ENCODE measurements at places on chromosomes 2 and 18.
A peak's percentile ranks its signal among the peaks of the same experiment; 100 is the strongest.

GRCh38 chr2:220748875-220749479 lies 823.1 kb downstream of the EPHA4 start:
- DNase-seq, result no peak

- DNase-seq, result no peak
Measured at GRCh38 chr2:96409081-96409819, 73.7 kb downstream of the NCAPH start.

DNA sequence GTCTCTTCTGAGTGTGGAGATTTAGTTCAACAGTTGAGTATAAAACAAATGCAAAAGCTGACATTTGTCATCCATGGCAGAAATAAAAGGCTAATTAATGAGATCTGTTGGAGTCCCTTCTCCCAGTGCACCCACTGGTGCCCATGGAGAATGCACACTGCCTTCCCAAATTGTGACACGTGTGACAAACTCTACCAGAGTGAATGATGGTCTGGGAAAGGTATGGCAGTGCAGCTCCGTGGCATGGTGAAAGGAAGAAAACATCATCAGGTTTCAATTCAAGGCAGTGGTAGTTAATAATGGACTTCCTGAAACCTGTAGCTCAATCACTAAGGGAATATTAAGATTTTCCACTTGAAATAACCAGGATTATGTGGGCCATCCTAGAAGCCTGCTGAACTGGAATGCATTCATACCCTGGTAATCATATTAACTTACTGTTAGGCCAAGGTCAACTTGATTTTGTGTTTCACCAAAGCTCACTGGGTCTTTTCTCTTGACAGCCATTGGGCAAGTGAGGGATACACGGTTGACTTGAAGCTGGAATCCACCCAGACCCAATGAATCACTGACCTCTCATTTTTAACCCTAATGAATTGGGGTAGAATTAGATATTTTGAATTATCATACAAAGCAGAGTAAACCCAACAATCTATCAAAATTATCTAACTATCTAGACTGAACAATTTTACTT lies 167.6 kb downstream of the AFF3 start:
- DNase-seq, result no peak

GRCh38 chr2:63840081-63840784 lies 1.5 kb upstream of the UGP2 start:
- peak; percentile 25 for DNase-seq

DNA sequence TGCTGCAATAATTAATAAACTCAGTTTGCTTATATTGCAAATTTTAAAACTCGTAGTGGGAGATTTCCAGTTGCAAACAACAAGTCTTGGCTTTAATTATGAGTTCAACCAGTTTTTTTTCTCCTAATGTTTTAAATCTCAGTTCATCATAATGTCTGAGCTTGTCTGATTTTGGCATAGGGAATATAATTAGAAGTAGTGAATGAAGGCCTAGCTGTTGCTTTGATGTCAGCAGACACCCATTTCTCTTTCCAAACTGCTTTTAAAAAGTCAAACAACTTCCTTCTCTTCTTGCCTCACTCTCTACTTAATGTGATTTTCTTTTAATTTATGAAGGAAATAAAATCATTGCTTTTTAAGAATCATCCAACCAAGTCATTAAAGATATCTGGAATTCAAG lies 1462.1 kb downstream of the DPP10 start:
- DNase-seq, result no peak

DNA sequence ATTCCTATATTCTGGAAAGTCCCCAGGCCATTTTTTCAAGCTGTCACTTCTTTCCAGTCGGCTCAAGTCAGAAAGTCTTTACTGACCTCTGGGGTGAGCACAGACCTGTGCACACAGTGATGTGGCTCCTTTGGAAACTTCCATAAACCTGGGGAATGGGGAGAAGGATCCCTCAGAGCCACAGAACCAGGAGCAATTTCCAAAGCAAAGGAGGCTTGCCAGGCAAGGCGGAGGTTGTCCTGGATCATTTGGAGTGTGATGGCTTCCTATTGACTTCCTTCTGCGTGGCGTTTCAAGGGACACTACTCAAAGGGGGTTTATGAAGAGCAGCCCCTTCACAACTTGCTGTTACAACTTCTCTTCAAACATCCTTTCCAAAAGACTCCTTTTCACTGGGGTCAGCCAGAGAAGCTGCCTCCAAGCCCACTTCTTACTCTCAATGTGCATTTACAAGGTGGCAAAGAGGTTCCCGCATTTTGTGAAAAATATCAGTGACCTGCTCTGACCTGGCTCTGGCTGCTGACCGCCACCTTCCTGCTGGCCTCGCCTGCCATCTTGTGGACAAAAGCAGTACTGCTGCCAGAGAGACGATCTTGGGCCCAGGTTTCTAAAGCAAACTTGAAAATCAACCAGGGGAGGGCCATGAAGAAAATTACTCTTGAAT lies 18.2 kb upstream of the TMEM247 start:
- peak; percentile 60 for DNase-seq

DNA sequence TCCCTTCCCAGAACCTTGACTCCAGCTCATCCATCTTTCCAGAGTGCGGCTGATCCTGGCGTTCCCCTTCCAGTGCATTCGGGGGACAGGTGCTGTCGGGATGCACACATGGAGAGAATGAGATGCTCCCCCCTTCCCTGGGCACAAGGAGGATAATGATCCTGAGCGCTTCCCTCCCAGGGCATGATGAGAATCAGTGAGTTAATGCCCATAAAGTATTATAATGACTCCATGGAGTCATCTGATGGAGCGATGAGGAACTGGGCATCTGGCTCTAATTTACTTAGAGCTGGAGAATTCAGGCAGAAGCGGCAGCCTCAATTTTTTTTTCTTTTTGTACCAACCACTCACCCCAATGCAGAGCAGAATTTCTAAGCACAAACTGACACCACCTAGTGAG lies 79.6 kb upstream of the SKOR2 start:
- no peak for DNase-seq
